ENCODE measurements at places on chromosomes 7 and 10. TPM values are rescaled to one million over a fixed set of nuclear protein-coding genes. Genes with fewer than 3 reads are reported as not detected.

GRCh38 chr10:22617516-22617915, 96.9 kb downstream of the PIP4K2A start:
- DNase-seq, result peak; percentile 33

DNA sequence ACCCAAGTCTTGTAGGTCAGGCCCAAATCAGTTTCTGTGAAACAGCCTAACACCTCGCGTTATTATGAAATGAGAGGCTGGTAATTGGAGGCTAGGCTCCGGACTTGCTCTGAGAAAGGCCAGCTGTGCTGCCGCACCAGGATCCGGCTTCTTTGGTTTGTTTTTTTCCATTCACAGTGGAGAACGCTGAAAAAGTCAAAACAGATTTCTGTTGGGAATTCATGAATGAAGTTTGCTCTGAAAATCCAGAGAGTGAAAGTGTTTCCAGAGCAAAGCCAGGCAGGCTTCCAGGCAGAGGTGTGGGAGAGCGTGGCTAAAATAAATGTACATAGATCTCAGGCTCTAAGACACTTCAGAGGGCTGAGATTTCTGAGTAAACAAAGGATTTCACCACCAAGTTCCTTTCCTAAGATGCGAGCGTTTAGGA, 240.1 kb downstream of the TRIL start:
- no peak for DNase-seq

DNA sequence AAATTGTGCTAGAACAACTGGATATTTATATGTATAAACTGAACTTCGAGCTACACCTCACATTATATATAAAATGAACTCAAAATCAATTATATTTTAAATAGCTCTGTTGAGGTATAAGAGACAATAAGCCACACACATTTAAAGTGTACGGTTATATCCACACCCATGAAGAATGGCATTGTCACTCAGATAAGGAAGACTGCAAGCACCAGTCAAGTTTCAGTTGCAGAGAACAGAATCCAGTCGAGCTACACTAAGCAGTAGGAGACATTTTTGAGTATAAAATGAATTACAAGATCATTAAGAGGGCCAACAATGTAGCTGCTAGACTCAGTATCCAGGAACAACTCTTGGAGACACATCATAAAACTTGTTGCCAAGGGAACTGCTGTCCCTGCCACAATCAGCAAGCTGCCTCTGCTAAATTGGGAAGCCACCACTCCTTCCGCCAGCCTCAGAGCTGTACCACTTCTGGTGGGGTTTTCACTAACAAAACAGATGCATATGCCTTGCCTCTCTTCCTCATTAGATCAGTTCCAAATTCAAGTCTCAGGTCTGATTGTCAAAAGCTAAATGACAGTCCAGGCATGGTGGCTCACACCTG, 19.6 kb upstream of the GPNMB start:
- DNase-seq, result no peak

DNA sequence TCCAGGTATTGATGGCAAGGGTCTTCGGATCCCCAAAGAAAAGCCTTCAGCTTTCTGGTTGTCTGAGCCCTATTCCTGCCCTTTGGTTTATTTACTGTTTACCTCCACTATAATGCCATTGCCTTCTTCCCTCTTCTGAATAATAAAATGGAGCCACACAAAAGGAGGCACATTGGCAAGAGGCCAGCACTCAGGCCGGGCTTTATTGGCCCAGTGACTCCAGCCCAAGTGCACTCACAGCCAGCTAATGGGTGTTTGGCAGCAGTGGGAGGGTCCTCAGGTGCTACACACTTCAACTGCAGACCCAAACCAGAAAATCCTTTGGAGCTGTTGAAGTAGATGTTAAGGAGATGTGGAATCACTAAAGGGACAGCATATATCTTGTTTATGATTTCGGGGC, 336.0 kb downstream of the PLXNA4 start:
- no peak for DNase-seq

- no peak for DNase-seq
Measured at GRCh38 chr10:76769582-76769981, 868.0 kb downstream of the KCNMA1 start.

DNA sequence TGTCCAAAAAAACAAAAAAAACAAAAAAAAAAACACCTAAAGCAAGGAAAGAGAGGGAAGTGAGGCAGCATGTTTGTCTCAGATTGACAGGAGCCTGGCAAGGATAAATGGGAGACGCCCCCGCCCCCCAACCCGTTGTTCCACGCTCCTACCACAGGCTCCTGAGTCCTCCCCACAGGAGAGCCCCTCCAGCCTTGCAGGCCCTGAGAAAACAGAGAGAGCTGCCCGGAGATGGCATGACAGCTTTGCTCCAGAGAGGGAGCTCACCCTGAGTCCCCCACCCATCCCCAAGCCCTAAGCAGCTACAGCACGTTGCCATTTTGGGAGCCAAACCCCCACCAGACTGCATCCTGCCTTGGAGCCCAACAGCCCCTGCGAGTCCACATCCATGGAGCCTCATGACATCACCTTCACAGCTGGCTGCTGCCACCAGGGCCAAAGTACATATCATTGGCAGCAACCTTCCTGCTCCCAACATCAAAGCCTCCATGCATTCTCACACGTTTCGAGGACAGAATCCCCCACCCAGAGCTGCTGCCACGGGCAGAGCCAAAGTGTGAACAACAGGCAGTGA, 1283.3 kb downstream of the TYW1 start:
- DNase-seq, result no peak

DNA sequence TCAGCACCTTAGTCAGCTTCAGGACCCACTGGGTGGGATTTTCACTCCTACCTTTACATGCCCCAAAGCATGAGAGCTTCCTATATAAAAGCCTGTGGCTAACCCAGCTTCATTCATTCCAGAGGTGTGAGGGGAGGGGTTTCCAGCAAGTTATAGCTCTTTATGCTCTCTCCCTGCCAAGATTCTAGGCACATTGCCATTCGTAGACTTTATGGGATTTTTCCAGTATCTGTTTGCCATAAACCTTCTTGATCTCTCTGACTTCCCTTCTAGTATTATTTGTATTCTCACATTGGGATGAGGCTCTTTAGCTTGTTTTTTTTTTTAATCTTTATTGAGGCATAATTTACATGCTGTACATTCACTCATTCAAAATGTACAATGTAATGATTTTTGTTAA, 67.5 kb downstream of the POU6F2 start:
- DNase-seq, result no peak

DNA sequence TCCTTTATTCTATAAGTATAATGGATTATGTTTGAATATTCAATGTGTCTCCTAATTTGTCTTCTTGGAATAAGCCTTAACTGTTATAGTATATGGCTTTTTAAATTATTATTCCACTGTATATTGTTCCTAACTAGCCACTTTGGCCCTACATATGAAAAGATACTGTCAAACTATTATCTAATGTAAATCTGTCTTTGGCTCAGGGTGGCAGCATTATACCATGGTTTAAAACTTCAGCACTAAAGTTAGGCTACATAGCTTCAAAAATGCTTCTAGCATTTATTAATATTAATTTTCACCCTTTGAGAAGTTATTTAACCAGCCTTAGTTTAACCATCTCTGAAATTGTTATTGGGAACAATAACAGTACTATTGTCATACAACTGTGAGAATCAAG, 543.1 kb upstream of the MBL2 start:
- DNase-seq, result no peak

GRCh38 chr10:101122270-101123084, 8.6 kb upstream of the TLX1 start:
- DNase-seq, result no peak

- DNase-seq, result no peak
Measured at GRCh38 chr7:11848251-11848650, 16.3 kb upstream of the THSD7A start.

DNA sequence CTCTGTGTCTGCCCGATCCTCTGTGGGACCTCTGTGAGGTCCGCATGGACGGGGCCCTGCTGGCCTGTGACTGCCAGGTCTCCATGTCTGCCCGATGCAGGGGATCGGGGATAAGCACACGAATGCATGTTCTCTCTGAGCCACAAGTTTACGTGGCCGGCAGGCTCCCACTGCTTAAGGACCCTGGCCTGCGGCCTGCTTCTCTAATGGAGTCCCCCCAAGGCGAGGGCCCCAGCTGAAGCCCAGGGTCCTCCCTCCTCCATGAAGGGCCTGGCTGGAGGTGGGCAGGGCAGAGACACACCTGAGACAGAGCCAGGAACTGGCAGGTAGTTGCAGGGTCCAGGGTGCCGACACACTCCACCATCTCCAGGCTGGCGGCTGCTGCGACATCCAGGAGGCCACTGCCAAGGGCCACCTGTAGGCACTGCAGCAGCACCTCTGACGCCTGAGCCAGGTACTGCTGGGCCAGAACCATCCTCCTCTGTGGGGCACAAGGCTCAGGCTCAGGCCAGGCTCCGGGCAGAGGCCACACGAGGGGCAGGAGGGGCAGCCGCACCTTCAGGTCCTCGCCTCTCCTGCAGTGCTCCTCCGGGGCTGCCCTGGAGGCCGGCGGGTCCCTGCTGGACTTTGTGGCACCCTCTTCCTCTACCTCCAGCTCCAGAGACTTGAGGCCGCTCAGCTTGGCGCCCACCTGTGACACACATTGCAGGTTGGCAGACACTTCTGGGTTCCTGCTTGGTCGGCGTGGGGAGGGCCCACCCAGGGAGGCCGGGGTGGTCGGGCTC, 60.9 kb upstream of the NKX6-2 start:
- DNase-seq, result no peak

The IFIT2 gene
- 0.11 TPM for total RNA-seq

The ZNF398 gene
- total RNA-seq, result 18.6 TPM

The PPP1R3C gene
- total RNA-seq, result 0.24 TPM

The TEX47 gene
- total RNA-seq, result not detected

Measured in K562 (cell line).